ENCODE measurements at places on chromosomes 4 and X.

DNA sequence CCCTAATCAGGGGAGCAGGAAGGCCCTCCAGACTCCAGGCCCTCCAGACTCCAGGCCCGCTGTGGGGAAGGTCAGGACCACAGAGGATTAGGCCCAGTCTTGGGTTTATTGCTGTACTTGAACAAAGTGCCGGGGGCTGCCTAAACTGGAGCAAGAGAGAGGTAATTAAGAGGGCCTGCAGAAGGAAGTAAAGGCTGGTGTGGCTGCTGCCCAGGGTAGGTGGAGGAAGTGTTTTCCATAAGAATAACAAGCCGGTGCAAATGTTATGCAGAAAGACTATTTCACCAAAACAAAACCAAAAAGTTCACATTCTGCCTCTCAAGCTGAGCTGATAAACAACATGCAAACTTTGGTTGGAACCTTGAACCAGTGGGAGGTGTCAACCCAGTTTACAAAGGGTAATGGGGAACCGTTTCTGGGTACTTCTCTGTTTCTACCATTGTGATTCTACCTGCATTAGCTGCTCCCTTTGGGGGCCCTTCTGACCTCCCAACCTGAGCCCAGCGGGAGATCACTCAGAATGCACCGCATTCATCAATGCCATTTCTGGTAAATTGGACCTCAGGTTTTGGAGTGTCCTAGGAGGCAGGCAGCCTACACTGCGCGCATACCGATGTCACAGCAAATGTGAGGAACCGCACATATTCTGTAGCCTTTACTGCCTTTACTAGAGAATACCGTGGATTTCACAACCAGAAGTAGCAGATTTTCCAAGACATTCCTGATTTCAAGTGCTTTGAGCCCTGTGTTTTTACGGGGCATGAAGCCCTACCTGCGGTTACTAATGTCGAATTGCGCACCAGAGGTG, 59.7 kb upstream of the BCOR start:
- no peak for DNase-seq

GRCh38 chrX:152632445-152633097, 5.1 kb upstream of the GABRQ start:
- DNase-seq, result peak; percentile 49

GRCh38 chrX:13520351-13520750, 49.0 kb upstream of the EGFL6 start:
- DNase-seq, result no peak

DNA sequence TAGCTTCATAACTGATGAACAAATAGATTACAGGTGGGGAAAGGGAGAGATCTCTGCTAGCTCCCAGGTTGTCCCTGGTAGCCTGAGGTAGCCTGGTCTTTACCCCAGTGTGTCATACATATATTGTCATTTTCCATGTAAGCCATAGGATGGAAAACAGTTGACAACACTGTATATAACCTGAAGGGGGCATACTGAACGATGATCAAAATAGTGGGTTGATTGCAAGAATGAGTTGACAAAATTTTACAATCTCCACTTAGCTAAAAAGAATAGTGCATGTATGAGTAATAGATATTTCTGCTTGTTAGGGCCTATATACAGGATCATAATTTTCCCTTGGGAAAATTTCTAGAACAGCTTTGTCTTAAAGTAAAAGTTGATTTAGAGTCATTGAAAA, 304.1 kb upstream of the HAND2 start:
- no peak for DNase-seq

- DNase-seq, result no peak
These were observed 213.7 kb upstream of the VCX3A start for GRCh38 chrX:6748595-6748994.

DNA sequence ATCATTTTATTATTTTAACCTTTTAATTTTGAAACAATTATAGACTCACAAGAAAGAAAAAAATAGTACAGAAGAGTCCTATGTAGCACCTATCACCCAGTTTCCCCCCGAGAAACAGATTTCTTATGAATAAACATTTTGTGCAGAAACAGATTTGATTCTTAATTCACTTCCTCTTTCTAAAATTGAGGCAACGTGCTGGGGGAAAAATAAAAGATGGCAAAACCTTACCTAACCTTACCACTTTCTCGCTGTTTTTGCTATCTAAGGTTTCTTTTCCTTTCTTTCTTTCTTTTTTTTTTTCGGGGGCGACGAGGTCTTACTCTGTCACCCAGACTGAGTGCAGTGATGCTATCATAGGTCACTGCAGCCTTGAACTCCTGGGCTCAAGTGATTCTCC, 4.3 kb upstream of the CLNK start:
- no peak for DNase-seq
